CD4-positive, alpha-beta T cell treated with Interleukin-21 for 1 hour (primary cell): ENCODE measurements at places on chromosomes 12 and 14.

DNA sequence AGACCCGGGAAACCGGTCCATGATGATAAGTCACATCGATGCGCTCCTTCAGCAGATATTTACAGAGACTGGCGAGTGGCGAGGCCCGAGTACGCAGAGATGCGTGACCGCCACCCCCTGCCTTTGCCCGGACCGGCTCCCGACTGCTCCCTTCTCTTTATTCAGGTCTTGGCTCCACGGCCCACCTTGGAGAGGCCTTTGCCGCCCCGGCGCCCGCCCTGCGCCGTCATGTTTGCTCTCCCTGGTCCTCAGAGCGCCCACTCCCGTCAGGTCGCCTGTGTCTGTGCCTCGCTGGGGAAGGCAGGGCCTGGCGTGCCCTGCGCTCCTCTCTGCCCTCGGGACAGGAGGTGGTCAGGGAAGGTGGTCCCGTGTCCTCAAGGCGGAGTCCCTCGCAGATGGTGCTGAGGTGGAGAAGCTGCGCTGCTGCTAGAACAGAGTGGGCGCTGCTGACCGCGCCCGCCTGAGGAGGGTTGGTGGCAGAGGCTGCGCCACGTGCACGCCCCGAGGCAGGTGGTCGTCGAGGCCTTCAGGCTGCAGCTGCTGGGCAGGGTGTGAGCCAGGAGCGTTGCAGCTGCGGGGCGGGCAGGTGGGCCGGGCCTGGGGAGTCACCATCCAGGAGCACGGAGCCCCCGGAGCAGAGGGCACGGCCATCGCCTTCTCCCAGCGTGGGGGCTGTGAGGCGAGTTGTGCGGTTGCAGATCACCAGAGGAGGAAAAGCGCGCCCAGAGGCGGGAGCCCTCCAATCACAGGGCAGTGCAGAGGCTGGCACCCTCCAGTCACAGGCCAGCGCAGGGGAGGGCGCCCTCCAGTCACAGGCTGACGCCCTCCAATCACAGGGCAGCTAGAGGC is 27.2 kb downstream of the DDX51 start:
- no peak for DNase-seq

DNA sequence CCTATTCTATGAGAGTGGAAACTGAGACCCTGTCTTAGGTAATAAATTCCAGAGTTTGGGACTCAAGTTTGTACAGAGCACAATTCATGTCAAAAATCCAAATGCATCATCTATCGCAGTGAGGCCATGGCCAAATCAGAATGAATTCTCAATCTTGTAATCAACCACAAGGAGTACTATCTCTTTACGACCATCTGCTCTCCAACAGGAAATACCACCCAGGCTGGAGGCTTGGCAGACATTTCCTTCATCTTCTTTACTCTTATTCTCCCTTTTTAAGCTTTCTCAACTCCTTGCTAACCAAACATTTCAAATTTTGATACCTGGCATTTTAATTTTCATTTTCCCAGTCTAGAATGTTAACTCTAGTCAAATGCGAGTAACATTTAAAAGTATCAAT is 32.7 kb upstream of the RNU6-7 start:
- DNase-seq = no peak

GRCh38 chr12:53500142-53500775 is 824 bp upstream of the TARBP2 start:
- peak; percentile 46 for DNase-seq

DNA sequence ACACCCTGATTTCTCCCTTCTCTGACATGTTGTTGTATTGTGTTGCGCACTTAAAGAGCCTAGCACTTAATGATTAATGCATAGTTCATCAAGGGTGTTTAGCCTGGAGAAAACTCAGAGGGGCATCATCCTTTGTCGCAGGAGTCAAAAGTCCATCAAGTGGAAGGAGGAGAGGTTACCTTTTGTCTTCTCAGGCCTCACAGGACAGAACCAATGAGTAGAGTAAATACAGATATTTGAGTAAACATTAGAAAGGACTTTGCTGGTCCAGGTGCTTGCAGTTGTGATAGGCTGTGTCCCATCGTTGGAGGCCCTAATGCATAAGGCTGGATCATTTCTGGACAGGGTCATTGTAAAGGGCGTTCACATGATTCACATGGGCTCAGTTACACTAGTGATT is 430.9 kb downstream of the PCNX1 start:
- DNase-seq = no peak

GRCh38 chr12:24436667-24437066 is 487.2 kb upstream of the SOX5 start:
- DNase-seq = no peak

DNA sequence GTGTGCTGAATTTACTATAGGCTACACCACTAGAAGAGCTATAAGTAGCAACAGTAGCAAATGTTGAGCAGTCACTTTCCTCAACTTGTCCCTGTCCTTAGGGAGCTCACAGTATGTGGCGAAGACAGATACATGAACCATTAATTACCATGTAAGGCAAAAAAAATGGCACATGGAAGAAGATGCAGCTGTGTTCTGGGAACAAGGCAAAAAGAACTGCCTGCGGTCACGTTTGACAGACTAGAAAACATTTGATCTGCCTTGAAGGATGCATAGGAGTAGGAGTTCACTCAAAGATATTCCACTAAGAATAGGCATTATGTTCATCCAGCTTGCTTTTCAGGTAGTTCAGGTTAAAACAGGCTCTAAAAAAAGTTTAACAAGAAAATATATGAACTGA is 46.5 kb upstream of the IFNG-AS1 start:
- DNase-seq = no peak

DNA sequence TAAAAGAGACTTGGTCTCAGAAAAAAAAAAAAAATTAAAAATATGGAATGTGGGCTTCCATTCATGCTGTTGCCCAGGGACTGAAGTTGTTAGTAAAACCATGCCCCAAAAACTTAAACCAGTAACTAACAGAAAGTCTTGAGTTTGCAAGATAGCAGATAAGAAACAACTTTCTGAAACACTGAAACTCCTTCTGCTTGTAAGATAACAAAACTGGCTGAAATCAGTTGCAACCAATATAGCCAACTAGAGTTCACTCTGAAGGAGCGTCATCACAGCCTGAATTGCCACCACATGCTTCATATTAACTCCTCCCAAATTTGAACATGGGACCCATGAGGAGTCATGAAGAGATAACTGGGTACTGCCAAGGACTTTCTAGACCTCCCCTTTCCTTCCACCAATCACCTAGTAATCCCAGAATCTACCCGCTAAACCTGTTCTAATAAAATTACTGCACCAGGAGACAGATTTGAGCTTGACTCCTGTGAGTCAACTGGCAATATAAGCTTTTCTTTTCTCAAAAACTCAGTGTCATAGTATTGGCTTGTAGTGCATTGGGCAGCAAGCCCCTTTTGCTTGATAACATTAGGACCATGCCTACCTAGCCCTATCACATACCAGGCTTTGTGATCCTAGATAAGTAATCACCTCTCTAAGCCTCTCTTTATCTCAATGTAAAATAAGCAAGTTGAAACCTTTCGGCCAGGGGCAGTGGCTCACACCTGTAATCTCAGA is 53.6 kb downstream of the R3HDM2 start:
- DNase-seq = no peak

DNA sequence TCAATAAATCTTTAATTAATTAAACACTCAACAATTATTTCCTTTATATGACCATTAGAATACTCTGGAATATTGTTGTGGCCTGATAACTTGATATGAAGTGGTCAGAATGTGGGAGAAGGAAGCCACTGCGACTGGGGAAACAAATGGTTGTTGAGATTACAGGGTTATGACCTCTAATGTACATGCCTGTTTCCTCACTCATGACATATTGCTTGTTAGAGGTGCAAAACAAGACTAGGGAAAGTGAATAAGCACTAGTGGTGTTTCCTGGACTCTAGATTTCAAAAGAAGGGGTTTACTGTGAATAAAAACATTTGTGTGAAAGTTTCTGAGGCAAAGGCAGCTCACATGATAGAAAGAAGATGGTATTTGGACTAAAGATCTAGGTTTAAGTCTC is 53.3 kb downstream of the STAB2 start:
- no peak for DNase-seq

- DNase-seq = no peak
These were observed 56.2 kb upstream of the FERMT2 start for GRCh38 chr14:53006931-53007562.

DNA sequence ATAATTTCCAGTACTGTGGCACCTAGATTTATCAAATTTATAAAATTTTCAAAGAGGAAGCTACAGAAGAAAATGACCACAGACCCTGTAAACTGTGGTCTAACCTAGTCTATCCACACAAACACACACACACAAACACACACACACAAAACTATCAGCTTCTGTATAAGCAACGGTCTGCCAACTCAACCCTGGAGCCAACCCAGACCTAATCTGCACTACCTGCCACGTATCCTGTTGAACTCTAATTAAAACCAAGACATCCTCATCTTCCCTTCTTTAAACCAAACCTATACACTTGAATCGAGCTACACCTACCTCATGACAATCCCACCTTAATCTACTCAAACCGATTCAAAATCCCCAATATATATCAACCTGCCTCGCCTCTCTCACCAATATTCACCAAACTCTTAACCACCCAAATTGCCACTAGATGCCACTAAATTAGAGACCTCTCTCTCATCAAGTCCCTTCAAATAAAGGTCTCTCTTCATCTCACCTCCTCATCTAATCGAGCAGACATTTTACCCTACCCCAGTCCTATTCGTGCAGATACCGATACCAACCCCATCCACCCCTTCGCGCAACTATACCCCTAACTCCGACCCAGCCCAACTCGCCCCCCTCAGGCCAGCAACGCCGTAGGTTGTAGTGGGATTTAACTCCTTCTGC is 808 bp downstream of the ACIN1 start:
- peak; percentile 9 for DNase-seq

- peak; percentile 87 for DNase-seq
These were observed 18.2 kb upstream of the RNASE12 start for GRCh38 chr14:20609215-20610001.

DNA sequence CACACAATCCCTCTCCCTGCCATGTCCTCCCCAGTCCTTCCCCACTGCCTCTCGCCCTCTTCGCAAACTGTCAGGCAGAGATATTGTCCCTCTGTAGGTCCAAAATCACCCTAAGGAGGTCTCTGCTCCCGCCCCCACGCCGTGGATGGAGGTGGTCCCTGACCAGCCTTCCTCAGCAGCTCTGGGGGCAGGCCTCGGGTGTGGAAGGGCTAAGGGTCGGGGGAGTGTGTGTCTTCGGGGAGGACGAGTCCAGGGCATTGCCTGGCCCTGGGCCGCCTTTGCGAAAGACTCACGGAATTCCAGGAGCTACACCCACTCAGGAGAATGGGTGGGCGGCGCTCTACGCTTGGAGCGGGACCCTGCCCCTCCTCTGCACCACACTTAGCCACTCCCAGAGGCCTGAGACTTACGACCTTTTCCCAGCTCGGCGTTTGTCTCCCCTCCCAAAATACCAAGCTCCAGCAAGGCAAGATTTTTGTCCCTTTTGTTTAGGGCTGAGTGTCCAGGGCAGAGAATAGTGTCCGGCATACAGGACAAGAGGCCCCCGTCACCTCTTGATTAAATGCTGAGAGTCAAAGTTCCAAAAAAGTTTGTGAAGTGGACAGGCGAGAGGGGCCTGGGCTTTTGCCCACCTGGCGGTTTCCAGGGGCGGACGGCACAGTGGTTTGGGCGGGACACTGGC is 881 bp downstream of the PYGL start:
- DNase-seq = no peak

DNA sequence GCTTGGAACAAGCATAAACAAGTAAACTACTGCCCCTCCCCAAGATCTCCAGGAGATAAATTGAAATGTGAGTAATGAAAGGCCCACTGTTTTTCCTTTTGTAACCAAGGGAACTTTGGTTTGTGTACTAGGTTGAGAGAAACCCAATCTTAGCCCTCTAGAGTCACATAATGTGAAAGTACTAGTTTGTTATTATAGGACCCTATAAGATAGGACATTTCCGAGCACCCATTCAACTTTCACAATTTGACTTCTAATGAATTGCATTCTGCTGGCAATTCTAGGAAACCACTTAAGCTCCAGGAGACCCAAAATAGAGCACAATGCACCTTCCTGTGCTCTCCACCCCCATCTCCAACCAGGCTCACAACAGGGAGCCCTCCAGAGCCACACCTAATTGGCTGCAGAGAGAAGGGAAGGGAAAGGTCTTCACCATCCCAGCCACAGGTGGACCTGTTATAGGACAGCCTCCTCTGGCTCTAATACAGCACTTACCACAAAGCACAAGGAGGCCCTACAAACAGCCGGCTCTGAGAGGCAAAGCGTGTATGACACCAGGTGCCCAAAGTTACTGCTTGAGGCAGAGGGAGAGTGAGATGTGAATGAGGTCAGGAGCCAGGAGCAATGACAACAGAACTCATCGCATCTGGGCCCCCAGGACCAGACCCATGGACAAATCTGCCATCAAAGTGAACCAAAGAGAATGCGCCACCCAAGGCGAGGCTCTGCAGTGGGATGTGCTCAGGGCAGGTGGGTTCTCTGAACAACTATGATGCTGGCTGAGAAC is 163.3 kb upstream of the NTF3 start:
- no peak for DNase-seq

GRCh38 chr12:101407049-101407435 is 530 bp downstream of the ARL1 start:
- DNase-seq = peak; percentile 8

- no peak for DNase-seq
These were observed 6.8 kb upstream of the ASIC1 start for GRCh38 chr12:50050410-50051098.

GRCh38 chr12:55258303-55258702 is 13.9 kb downstream of the OR6C74 start:
- no peak for DNase-seq
